ENCODE measurements at places on chromosomes 12 and 14.

DNA sequence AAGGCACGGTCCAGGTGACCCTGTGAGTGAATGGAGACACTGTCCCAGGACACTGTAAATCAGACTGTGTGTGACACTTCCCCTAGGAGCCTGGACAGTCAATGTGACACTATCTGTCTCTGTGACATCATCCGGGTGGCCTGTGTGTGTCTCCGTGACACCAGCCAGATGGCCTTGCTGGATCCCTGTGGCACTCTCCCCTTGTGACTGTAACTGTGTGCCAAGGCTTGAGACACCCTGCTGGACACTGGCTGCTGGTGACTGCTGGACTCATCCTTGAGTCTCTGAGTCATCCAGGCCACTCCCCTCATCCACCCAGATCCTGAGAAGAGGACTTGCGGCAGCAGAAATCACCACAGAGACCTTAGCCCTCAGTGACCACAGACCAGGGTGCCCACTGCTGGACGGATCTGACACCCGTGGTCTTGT is 51.6 kb downstream of the MVK start:
- H3K36me3 ChIP-seq = no peaks in the 10 kb centered on the region
- no peak for DNase-seq
- H3K4me1 ChIP-seq = peaks cover 11% of the 10 kb centered on the region
- no peak overlapping the region for H3K4me3 ChIP-seq
- H3K27me3 ChIP-seq = peaks cover 57% of the 10 kb centered on the region

DNA sequence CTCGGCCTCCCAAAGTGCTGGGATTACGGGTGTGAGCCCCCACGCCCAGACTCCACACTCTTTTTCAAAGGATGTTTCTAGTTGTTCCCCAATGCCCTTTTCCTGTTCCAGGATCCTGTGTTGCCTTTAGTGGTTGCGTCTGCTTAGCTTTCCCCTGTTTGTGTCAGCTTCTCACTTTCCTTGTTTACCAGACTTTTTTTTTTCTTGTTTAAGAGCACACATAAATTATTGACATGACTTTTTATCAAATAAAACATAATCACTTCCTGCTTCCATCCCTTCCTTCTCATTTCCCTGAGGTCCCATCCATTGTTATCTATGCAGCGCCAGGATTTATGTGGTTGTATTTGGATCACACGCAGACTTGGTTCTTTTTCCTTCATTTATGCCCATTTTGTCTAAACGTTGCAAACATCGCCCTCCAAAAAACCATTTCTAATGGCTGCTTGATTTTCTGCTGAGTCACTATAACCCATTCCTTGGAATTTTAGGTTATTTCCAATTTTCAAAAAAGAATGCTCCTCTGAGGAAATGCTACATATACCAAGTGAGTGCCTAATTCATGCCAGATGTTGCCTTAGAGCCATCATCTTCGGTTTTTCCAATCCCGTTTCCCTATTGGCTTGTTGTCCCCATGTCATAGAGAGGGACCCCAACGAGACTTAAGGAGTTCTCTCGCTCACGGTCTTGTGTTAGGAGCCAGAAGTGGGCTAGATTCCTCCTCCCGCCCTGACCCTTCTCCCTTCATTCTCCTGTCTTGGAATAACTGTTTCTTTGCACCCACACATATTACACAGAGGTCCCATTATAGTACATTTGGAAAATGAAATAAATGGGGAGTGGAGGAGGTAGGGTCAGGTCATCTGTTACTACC is 13.5 kb upstream of the CYP46A1 start:
- no peaks in the 10 kb centered on the region for H3K27me3 ChIP-seq
- H3K4me1 ChIP-seq = peaks cover 41% of the 10 kb centered on the region
- no peaks in the 10 kb centered on the region for H3K36me3 ChIP-seq
- peak overlapping the region; percentile 3 for H3K27ac ChIP-seq
- peak overlapping the region; percentile 40 for H3K4me3 ChIP-seq
- DNase-seq = no peak

DNA sequence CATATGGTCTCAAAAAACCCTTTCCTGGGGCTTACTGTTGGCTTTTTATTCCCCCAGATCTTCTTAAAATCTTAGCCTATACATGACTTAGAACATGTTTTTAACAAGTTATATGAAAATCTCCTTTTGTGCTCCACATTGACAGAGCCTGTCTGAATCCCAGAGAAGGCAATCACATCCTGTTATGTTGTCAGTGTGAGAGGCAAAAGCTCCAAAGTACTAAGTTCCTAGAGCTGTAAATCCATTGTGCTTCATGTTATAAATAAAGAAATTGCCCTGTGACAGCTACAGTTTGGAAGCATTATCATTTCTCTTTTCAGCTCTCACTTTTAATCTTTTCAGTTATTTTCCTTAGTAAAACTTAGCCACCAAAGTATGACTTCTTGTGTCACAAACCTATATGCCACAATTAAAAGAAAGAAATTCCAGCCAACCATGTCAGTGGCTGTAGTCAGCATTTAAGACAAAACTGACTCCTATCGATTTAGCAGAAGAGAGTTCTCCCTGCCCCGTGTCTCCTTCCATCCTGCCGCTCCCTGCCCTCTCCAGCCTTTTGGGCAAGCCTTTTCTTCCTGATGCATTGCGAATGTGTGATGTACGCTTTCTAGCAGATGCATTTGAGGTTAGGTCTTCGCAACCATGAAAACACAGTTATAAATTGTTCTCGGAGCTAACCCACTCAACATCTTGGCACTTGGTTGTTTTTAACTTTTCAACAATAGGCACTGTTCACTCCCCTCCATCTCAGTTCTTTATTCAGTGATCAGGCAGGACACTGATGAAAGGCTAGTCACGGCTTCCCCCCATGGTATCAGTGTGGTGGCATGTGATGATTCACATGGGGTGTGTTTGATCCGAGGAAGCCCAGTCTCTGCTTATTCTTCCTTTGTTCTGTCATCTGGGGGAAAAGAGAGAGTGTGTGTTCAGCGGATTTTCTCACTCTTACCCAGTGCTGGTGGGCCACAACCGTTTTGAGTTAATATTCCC is 143.5 kb downstream of the SSPN start:
- H3K4me1 ChIP-seq = peaks cover 16% of the 10 kb centered on the region
- no peak overlapping the region for H3K4me3 ChIP-seq
- DNase-seq = no peak
- H3K27ac ChIP-seq = peak overlapping the region; percentile 11
- no peaks in the 10 kb centered on the region for H3K27me3 ChIP-seq

GRCh38 chr12:28456934-28457710 is 266.9 kb downstream of the CCDC91 start:
- no peak for DNase-seq
- no peak overlapping the region for H3K4me3 ChIP-seq
- peaks cover 28% of the 10 kb centered on the region for H3K36me3 ChIP-seq
- no peak overlapping the region for H3K27ac ChIP-seq

GRCh38 chr12:111366075-111366474 is 2.8 kb downstream of the PHETA1 start:
- no peak for DNase-seq
- peak overlapping the region; percentile 5 for H3K4me3 ChIP-seq
- peaks cover 25% of the 10 kb centered on the region for H3K4me1 ChIP-seq
- peaks cover 5% of the 10 kb centered on the region for H3K36me3 ChIP-seq

GRCh38 chr14:22922294-22922693 is 3.3 kb upstream of the RBM23 start:
- H3K27ac ChIP-seq = no peak overlapping the region
- no peak overlapping the region for H3K4me3 ChIP-seq
- peaks cover 46% of the 10 kb centered on the region for H3K36me3 ChIP-seq
- peaks cover 4% of the 10 kb centered on the region for H3K27me3 ChIP-seq

DNA sequence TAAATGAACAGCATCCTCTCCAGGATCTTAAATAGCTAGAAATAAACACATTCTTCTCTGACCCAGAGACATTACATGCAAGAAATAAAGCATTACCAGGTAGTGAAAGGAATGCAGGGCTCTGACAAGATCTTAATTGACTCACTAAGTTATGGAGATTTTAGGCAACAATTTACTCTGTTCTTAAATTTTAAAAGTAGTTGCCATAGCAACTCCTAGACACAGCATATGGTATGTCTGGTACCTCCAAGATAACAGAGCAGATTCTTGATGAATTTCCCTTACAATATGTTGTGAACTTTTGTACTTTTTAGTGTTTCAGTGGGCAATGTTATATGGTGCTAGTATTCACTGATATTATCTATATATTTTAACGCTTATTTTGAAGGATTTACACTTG is 76.7 kb upstream of the G2E3 start:
- H3K36me3 ChIP-seq = no peaks in the 10 kb centered on the region
- no peaks in the 10 kb centered on the region for H3K27me3 ChIP-seq
- no peak overlapping the region for H3K27ac ChIP-seq
- no peak overlapping the region for H3K4me3 ChIP-seq
- DNase-seq = no peak

- H3K27ac ChIP-seq = no peak overlapping the region
- no peaks in the 10 kb centered on the region for H3K36me3 ChIP-seq
- DNase-seq = no peak
- H3K27me3 ChIP-seq = no peaks in the 10 kb centered on the region
- no peak overlapping the region for H3K4me3 ChIP-seq
Measured at GRCh38 chr14:29805415-29806123, 122.1 kb downstream of the PRKD1 start.

DNA sequence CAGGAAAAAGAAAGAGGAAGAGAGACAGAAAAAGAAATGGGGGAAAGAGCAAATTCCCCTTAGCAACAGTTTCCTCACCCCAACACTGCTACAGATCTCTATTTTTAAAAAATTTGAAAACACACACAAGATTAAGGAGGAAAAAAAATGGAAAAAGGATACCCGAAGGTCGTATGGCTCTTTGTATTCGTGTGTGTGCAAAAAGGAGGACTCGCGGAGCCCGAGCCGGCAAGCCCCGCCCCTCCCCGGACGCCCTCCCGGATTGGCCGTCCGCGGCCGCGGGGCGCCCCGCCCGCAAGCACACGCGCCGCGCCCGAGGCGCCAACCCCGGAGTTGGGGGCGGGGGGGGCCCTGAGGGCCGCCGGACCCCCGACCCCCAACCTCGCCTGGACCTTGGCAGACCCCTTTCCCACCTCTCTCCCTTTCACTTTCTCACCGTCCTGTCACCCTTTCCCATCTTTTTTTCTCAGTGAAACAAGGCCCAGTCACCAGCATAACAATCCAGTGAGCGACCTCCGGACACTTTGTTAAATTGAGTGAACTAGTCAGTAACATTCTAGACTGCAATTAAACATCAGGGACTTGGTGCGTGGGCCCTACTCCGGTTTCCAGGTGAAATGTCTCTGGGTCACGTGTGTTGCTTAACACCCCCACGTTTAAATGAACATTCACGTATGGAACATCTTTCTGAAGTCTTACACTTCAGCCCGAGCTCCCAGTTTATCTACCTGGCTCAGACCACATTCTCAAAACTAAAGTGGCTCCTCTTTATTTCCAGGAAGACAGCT is at the start of gene C14orf93:
C14orf93 (minus strand) TSS at position 205 of the 788 bp plus-strand sequence. CDS start 11,120 bp downstream, outside the sequence.
- peak within 1 kb of the TSS; percentile 94 for H3K4me3 ChIP-seq
- H3K36me3 ChIP-seq = no peaks in the 10 kb centered on the region
- peak; percentile 81 for DNase-seq
- no peaks in the 10 kb centered on the region for H3K27me3 ChIP-seq
- peak within 1 kb of the TSS; percentile 92 for H3K27ac ChIP-seq

DNA sequence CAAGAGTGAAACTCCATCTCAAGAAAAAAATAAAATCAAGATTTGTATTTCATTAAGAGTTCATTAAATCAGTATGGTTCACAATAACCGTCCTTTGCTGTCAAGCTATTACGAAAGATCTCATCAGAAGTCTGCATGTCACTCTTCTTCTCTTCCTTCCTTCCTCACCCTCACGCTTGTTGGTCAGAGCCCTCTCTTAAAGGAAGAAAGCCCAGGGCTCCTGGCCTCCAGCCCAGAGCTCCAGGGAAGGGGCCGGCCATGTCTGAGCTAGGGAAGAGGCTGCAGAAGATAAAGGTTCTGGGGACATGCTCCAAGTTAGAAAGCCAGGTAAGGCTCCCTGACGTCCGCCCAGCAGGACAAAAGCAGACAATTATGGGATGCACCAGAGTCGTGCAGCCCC is 43.1 kb upstream of the DLK1 start:
- H3K4me3 ChIP-seq = no peak overlapping the region
- DNase-seq = no peak

DNA sequence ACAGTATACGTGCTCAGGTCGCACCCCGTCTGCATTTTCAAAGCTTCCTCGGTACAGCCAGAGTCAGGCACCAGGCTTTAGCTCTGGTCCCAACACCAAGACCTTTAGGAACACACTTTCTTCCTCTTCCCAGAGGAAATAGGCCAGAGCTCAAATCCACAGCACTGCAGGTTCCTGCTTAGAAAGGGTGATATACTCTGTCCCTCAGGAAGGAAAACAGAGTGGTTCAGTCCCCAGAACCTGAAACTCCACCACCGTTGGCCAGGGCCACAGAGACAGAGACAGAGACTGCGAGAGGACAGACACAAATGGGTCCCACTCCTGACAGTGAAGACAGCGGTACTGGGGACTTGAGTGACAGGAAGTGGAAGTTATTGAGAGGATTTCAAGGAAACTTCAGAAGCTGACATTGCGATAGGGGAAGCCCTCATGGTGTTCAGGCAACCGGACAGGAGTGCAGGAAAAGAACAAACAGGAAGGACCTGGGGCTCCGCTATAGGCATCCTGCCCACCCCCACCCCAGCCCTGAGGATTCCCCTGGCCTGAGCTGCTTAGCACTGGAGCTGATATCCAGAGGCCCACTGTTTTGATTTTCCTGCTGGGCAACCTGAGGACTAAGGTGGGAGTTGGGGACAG is 5.5 kb upstream of the KRT8 start:
- peak overlapping the region; percentile 2 for H3K4me3 ChIP-seq
- no peaks in the 10 kb centered on the region for H3K27me3 ChIP-seq
- no peaks in the 10 kb centered on the region for H3K36me3 ChIP-seq
- peaks cover 48% of the 10 kb centered on the region for H3K4me1 ChIP-seq
- H3K27ac ChIP-seq = peak overlapping the region; percentile 42

DNA sequence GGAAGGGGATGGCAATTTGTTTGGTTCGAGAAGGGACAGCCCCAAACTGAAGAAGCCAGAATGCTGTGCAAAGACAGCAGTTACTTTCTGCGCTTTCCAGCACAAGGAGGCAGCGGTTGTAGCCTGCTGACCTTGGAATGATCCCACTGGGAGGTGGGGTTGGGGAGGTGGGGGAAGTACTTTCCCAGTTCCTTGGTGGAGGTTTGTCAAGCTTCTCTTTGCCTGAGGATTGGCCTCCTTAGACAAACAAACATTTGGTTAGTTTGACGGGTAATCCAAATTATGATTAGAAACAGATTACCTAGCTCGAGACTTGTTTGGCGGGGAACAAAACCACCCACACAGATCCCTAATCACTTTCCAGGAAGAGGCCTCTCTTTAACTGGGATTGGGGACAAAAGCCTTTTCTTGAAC is 79.1 kb upstream of the EGLN3 start:
- no peaks in the 10 kb centered on the region for H3K36me3 ChIP-seq
- DNase-seq = no peak
- peaks cover 28% of the 10 kb centered on the region for H3K4me1 ChIP-seq

- no peak overlapping the region for H3K27ac ChIP-seq
- H3K36me3 ChIP-seq = peaks cover 5% of the 10 kb centered on the region
- peaks cover 10% of the 10 kb centered on the region for H3K4me1 ChIP-seq
- H3K27me3 ChIP-seq = no peaks in the 10 kb centered on the region
- H3K4me3 ChIP-seq = no peak overlapping the region
- DNase-seq = no peak
Measured at GRCh38 chr12:45208604-45209487, 7.0 kb upstream of the ANO6 start.
